ENCODE measurements at places on chromosomes 5 and 9.

DNA sequence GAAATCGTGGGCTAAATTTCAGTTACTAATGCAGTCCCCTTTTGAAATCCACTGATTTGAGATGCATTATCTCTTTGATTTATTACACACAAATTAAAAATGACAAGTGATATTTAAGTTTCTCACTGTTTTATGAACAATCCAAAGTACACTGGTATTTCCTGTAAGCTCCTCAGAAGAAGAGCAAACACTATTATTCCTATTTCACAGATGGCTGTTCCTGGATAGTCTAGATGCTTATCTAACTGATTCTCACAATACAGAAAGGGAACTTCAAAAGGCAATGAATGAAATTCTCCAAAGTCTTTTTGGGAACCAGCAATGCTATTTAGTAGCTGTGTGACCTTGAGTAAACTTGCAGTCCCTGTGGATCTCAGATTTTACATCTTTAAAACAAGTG lies 404.7 kb upstream of the DAB2 start:
- no peak for DNase-seq

DNA sequence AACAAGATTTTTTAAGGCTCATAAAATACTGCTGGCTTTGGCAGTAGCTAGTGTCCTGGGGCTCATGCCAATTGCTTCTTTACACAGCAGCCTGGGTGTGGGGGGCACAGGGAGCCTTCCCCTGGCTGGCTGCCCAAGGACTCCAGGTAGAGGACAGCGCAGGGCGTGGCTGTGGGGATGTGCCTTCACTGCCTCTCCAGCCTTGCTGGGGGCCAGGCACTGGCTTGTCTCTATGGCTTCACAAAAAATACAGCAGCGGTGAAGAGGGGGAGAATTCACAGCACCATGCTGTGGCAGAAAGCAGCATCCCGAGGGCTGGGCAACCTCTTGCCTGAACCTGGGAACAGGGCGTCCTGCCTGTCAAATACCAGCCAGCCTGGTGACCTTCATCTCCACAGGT lies 57.4 kb downstream of the DAP start:
- no peak for DNase-seq

GRCh38 chr5:157354800-157355199 lies 88.9 kb downstream of the CYFIP2 start:
- no peak for DNase-seq

DNA sequence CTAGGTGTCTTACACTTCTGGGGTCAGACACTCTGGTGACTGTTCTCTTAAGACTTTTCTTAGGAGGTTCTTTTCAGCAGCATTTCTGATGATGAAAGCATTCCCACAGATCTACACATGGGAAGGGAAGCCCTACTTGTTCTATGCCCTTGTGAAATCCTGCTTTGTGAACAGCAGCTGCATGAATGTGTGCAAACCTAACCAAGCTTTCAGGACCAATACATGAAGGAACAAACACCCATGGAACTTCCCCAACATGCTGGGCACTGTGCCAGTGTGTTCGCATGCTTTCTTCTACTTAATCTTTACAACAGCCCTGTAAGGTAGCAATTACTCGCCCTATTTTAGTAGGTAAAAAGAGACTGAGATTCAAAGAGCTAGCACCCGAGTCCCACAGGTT lies 439.9 kb upstream of the KLF4 start:
- no peak for DNase-seq

DNA sequence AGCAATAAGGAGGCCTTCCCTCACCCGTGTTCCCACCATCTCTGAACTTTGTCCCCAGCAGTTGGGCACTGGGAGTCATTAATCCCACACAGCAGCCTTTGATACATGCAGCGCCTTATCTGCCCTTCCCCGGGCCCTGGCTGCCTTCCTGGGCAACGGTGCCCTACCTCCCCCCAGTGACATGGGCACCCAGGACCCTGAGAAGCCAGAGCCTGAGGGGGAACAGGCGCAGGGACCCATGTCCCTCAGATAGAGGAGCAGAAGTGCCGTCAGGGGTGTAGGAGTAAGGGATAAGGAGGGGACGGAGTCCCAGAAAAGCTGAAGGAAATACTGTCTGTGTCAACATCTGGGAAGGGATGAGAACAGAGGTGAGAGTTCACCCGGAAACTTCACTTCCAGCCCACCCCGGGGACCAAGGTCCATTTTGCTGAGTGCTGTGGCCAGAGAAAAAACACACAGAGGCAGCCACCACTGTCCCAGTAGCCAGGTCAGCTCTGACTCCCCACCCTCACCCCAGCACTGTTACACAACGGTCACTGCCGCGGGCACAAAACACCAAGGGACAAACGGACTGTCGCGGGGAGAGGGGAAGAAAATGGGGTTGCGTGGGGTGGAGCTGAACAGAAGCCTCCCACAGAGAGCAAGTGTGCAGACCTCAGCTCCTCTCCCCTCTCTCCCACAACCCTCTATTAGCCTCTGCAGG lies 3.8 kb downstream of the PCDH1 start:
- DNase-seq: peak; percentile 70

- DNase-seq: no peak
Measured at GRCh38 chr5:81286059-81286617, 15.2 kb upstream of the ZCCHC9 start.
